ENCODE measurements at places on chromosomes 3 and 15. TPM values are rescaled to one million over a fixed set of nuclear protein-coding genes. Genes with fewer than 3 reads are reported as not detected.

ZNF502 gene
- polyA plus RNA-seq: 14.7 TPM

CTSH gene
- 198 TPM for polyA plus RNA-seq

LMAN1L gene
- not detected for polyA plus RNA-seq

PFN2 gene
- polyA plus RNA-seq: 396 TPM

HES1 gene
- 92.0 TPM for polyA plus RNA-seq

FAM227B gene
- polyA plus RNA-seq: 22.3 TPM

MEF2A gene
- 64.4 TPM for polyA plus RNA-seq

GP5 gene
- polyA plus RNA-seq: 0.40 TPM

KCNAB1 gene
- 3.9 TPM for polyA plus RNA-seq

UNC13C gene
- polyA plus RNA-seq: 10.0 TPM

DNA sequence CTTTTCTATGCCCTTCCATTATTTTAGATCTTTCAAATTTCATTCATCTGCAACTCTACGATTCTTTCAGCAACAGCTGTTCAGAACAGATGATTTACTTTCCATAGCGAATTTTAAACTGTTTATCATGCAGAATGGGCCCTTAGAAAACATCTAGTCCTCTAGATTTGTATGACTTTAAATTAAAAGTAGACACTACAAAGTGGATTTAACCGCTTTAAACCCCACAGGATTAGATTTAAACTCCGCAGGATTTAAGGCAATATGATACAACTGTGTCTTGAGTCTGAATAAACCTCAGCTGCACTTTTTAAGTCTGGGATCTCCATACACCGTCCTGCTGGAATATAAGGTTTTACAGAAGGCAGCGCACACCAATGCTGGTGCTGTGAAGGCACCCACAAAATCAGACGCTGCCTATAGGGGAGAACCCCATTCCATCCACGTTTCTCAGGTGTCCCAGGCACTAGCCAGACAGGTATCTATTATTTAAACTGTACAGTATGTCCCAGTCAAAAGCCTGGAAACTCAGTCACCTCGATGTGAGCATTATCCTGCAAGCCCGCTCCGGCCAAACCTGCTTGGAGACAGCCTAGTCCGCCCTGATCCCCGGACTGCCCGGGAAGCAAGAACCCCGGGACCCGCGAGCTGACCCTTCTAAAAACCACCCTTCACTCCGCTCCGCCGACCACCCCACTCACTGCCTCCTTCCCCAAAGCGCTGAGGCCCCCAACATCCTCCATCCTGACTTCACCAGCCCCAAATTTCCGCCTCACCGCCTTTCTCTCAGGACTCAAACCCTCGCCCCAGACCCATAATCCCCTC lies 768 bp downstream of the ANO10 start:
- DNase-seq: no peak

GRCh38 chr3:52227117-52227516 lies 1.7 kb upstream of the TLR9 start:
- no peak for DNase-seq

GRCh38 chr3:183701744-183702143 lies 4.1 kb downstream of the YEATS2 start:
- DNase-seq: no peak

DNA sequence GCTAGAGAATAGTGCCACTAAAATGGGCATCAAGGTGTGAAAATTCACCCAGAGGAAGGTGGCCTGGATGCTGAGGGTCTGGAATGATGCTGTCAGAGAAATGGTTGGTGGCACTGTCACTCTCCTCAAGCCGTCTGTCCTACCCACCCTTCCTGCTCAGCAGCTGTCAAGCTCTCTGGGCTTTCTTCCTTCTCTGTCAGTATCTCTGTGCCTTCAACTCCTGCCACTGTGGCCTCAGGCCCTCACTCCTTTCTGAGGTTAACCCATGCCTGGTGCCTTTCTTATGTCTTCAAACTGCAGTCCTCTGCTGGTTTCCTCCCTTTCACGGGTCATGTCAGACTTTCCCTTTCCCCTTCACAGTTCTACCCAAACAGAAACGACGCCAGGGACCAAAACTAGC lies 4.4 kb downstream of the MYO5C start:
- no peak for DNase-seq

- DNase-seq: no peak
Observed at GRCh38 chr3:48429317-48429959, 448 bp downstream of the PLXNB1 start.

GRCh38 chr15:84816694-84817465 lies at the start of gene ALPK3:
TSS of gene ALPK3 (plus strand) at chr15:84817356. CDS start at chr15:84817453, 97 bp downstream.
- DNase-seq: no peak

- DNase-seq: peak; percentile 50
Observed at GRCh38 chr3:69410301-69410700, 24.4 kb upstream of the FRMD4B start.

GRCh38 chr3:14849638-14850230 lies 31.0 kb downstream of the FGD5 start:
- no peak for DNase-seq

- no peak for DNase-seq
Observed at GRCh38 chr3:50978991-50979667, 304.4 kb downstream of the DOCK3 start.

GRCh38 chr15:46251903-46252302 lies 617.1 kb downstream of the SQOR start:
- DNase-seq: no peak

DNA sequence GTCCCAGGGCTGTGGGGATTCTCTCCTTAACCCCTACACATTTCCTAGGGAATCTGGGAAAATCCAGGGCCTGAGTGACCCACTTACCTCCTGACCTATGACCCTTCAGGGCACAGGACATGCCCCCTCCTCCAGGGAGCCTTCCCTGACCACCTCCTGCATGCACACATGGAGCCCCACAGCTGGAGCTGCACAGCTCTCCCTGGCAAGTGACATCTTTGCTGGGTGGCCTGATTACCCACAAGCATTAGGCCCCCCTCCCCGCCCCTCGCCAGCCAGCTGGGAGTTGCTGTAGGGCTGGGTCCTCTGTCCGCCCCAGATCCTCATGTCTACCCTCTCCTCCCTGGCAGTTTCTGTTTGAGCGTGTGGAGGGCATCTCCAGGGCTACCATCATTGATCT lies 21.4 kb downstream of the HDAC11 start:
- DNase-seq: no peak

DNA sequence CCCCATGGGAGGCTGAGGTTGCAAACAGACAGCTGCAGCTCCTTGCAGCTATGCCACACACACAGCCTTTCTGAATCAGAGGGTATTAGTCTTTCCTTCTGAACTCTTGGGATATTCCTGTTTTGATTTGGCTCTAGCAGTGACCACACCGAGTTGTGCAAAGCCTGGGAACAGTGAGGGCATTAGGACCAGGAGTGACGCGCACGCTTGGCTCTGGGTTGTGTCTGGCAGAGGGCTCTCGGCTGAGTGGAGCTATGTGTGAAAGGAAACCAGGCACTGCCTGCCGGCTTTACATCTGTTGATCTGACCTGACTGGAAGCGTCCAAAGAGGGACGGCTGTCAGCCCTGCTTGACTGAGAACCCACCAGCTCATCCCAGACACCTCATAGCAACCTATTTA lies at the start of gene GALNT15:
GALNT15 (plus strand) TSS at position 292 of the 400 bp plus-strand sequence. CDS start 472 bp downstream, outside the sequence.
- no peak for DNase-seq

DNA sequence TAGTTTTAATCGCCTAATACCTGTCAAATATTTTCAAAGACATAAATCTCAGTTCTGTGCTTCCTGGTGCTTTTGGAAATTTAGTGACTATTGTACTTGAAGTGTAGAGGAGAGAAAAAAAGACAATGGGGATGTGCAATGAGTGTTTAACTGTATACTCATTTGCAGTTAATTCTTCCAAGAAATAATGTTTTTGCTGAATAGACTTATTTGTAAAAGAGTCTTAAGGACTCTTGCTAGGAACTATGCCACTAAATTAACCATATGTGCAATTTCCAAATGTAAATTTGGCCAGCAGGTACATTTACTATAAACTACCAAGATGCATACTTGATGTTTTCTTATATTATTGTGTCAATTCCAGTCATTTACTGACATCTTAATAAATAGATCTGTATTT lies 2.0 kb downstream of the CHMP2B start:
- DNase-seq: no peak

- no peak for DNase-seq
Observed at GRCh38 chr15:60328852-60329443, 68.8 kb downstream of the ANXA2 start.

DNA sequence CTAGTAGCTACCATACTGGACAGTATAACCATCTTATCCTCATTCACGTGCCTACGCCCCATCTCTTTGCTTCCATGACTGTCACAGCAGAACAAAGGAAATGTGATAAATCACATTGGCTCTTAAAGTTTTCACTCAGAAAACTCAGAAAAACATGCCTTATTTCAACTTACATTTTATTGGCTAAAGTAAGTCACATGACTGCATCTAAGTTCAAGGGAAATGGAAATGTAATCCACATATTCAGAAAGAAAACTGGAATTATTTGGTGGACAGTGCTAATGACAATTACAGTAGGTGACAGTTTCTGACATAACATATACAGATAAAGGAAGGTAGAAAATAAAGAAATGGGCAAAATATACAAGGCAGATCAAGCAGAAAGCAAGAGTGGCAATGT lies 37.4 kb upstream of the VILL start:
- DNase-seq: no peak

GRCh38 chr3:23884481-23884880 lies 32.3 kb downstream of the NKIRAS1 start:
- DNase-seq: no peak
